ENCODE measurements at places on chromosomes 13 and 19. TPM values are rescaled to one million over a fixed set of nuclear protein-coding genes. Genes with fewer than 3 reads are reported as not detected.

Gene NOVA2
- total RNA-seq = not detected

Gene KIR3DL1
- not detected for total RNA-seq

Gene CYP4F8
- total RNA-seq = not detected

Gene PSG7
- total RNA-seq = not detected

- peak; percentile 85 for DNase-seq
These were observed 202.2 kb upstream of the STARD13 start for GRCh38 chr13:33487575-33488243.

- no peak for DNase-seq
These were observed 219.4 kb downstream of the KLF5 start for GRCh38 chr13:73278186-73278585.

- DNase-seq = no peak
These were observed 155.0 kb downstream of the TEX29 start for GRCh38 chr13:111475488-111475887.

DNA sequence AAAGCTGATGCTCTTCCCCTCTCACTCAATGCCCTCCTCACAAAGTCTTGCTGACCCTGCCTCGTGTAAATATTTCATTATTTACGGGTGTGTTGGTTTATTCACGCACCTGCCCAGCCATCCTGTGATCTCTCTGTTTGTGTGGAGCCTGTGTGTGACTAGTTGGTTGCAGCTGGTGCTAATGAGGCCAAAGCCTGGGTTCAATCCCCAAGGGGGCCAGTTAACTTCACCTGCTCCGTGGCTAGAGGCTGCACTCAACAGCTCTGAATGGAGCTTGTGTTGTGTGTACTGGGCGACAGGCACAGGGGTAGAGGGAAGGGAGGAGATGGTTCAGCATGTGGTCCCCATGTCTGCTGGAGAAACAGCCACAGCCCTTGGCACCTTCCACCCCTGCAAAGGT, 109.5 kb downstream of the DNAJC15 start:
- peak; percentile 22 for DNase-seq

DNA sequence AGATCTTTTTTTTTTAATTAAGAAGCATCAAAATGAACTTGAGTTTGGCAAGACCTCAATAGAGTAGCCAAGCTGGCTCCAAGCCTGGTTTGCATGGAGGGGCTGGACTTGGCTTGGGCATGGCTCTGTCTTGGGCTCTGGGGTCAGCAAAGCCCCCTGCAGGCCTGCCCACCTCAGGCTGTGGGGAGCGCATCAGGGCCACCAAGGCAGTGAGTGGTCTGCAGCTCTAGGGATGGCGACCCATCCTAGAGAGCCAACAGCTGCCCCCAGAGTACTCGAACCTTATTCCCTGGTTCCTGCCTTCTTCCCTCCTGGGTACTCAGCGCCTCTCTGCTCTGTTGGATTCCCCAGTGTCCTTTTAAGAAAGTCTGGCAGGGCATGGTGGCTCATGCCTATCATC, 5.4 kb upstream of the CHST8 start:
- DNase-seq = no peak

GRCh38 chr13:25727250-25727649, 324.6 kb downstream of the SHISA2 start:
- DNase-seq = no peak

- DNase-seq = peak; percentile 62
These were observed 24.2 kb upstream of the C1QTNF9B start for GRCh38 chr13:23921451-23921888.

- no peak for DNase-seq
These were observed 63.8 kb downstream of the RNF17 start for GRCh38 chr13:24827799-24828198.

GRCh38 chr19:46715620-46715974, 1.3 kb downstream of the PRKD2 start:
- no peak for DNase-seq

DNA sequence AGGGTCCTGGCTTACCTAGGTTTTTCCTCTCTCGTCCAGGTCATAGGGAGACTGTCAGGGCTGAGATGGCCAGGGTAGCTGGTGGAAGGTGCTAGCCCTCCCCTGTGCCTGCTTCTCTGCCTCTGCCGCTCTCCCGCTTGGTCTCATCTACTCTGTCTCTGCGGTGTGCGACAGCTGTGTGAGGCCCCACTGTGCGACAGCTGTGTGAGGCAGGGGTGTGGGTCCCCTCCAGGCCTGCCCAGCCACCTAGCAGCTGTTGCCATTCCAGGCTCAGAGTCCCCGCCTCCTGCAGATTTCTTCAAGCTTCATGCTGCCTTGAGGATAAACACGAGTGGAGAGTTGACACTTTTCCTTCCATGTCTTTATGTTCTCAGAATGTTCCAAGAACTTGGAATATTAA, 53.0 kb downstream of the ARHGEF7 start:
- DNase-seq = peak; percentile 88
